ENCODE measurements at places on chromosomes 1 and 21.

- DNase-seq, result no peak
These were observed 9.5 kb downstream of the COLGALT2 start for GRCh38 chr1:184027826-184028695.

DNA sequence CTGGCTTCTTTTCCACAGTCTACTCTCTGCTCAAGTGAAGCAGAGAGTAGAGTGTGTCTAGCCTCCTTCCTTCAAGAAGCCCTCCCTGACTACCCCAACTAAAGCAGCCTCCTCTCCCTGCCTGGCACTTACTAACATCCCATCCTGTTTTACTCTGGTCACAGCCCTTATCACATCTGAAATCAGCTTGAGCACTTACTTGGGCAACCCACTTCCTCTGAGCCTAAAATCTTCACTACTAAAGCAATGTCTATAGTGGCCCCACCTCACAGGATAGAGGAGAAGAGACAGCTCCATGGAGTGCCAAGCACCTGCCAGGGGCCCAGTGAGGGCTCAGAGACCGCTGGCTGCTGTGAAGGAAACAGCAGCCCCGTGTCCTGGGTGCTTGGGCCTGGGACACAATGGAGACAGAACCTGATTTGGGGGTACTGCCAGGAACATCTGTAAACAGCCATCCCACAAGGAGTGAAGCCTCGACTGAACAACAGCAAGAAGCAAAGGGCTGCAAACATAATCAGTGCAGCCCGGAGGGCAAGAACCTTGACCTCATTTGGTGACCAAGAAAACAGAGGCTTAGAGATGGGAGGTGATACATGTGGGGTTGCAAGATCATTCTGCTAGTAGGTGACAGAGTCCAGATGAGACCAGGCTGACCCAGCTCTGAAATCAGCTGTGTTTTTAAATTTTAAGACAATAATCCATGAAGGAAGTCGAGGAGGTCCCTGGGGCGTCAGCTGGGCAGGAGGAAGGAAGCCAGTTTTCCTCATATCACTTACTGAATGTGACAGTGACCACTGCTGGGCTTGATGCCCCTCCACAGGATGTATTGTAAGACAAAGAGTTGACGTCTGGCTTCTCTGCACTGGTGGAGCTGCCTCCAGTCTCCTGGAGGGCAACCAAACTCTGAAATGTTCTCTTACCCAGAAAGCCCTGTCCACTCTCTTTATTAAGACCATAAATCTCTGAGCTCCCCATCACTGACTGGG lies 710.6 kb downstream of the MATN1 start:
- DNase-seq, result no peak

- no peak for DNase-seq
These were observed 9.5 kb upstream of the DEPDC1 start for GRCh38 chr1:68506386-68506785.

- DNase-seq, result no peak
These were observed 54.8 kb upstream of the CNTN2 start for GRCh38 chr1:204988196-204988595.

DNA sequence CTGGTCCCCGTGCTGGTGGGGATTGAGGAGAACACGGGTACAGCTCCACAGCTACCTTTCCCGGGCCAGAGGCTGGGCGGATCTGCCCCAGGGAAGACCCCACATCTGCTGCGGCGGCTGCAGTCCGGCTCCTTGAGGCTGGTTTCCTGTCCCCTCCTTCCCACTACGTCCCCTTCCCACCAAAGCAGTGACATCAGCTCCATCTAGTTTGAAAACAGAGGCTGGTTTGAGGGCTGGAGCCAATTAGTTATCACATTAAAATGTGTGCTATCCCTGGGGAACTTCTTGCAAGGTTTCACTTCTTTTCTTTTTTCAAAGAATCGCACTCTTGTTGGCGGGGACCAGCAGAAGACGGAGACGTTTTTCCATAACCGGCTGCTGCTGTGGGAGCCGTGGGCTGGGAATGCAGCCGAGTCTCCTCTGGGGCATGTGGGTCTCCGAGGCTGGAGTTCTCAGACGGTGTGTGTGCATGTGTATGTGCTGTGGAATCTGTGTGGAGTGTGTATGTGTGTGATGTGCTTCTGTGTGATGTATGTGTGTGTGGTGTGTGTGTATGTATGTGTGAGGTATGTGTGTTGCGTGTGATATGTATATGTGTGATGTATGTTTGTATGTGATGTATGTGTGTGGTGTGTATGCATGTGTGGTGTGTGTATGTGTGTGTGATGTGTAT lies 8.9 kb upstream of the PCBP3 start:
- DNase-seq, result no peak

DNA sequence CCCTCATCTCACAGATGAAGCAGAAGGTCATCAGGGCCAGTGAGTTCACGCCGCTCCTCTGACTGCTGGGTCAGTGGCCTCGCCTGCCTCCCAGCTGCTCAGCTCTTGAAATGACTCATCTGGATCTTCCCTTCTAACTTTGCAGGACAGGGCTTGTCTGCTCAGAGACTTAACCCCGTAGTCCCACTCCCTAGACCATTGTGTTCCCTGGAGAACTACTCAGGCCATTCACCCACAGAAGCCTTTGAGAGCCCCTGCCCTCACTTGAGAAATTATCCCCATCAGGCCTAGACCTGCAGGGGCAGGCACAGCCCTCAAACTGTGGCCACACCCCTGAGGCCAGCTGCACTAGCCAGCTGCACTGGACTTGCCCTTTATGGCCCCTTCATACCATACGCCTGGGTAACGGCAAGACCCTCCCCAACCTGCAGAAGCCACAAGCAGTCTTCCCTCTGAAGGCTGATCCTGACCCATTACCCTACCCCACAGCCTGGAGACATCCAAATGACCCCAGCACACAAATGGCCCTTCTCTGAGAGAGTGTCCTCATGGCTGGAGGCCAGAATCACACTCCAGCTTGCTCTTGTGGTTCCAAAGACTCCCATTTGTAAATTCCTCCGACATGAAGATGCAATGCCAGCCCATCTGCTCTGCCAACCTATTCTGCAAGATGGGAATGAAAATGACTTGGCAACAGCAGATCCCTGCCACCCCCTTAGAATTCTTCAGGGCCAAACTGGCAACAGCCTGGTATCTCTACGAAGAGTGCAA lies 33.2 kb downstream of the RCSD1 start:
- no peak for DNase-seq

- no peak for DNase-seq
These were observed at the start of gene PTPN7 for GRCh38 chr1:202160377-202160940. PTPN7 (minus strand) TSS chr1:202160602; CDS start chr1:202159402, 1,200 bp downstream.

GRCh38 chr1:205632669-205633169 lies 908 bp upstream of the ELK4 start:
- DNase-seq, result no peak

GRCh38 chr21:37667380-37667779 lies 248.9 kb downstream of the KCNJ6 start:
- no peak for DNase-seq

- DNase-seq, result peak; percentile 80
These were observed 20.6 kb downstream of the PYHIN1 start for GRCh38 chr1:158951956-158952355.

GRCh38 chr1:68173936-68174737 lies 58.2 kb downstream of the WLS start:
- DNase-seq, result peak; percentile 54

DNA sequence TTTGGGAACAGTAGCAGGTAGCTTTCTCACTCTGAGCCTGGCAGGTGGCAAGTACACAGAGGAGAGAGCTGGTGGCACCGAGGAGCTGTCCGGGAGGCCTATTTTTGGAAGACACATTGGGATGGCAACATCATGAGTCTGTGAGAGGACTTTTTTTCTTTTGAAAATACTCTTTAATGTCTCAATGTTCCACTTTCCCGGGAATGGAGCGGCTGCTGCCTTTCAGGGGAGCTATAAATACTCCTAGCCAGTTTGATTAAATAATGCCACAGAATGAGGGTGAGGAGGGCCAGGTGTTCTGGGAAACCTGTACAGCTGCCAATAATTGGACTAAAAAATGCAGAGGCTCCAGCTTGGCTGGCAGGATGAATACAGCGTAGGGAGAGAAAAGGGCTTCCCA lies 93.3 kb upstream of the COG2 start:
- DNase-seq, result peak; percentile 93

DNA sequence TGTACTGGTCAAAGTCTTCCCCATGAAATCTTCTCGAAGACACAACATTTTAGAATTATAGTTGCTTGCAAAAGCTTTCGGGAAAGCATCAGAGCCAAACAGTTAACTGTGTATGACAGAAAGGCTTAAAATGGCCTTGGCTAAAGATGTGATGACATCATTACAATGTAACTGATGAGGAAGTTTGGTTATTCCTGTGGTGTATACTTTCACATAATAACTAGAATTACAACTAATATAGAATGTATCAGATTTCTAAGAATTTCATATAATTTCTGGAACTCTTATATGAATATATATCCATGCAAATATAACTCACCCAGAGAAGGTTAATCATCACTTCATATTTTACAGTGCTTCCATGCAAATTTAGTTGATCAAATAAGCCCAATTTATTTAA lies 8.4 kb downstream of the TP73 start:
- DNase-seq, result no peak

DNA sequence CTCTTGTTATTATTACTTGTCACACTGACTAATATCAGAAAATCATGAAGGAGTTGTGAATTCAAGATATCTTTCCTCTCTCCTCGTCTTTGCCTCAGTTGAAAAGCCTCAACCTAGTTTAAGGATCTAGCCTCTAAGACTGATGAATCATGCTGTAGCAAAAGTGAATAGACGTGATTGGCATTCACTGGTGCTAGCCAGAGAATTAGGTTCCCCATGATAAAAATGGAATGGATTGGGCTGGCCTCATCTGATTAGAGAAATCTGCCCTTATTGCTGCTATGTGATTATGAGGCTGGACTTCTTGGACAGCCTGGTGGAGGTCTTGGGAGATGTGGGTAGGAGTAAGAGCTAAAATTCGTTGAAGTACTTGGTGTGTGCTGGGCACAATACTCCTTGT lies 208.2 kb downstream of the BACH1 start:
- DNase-seq, result no peak

DNA sequence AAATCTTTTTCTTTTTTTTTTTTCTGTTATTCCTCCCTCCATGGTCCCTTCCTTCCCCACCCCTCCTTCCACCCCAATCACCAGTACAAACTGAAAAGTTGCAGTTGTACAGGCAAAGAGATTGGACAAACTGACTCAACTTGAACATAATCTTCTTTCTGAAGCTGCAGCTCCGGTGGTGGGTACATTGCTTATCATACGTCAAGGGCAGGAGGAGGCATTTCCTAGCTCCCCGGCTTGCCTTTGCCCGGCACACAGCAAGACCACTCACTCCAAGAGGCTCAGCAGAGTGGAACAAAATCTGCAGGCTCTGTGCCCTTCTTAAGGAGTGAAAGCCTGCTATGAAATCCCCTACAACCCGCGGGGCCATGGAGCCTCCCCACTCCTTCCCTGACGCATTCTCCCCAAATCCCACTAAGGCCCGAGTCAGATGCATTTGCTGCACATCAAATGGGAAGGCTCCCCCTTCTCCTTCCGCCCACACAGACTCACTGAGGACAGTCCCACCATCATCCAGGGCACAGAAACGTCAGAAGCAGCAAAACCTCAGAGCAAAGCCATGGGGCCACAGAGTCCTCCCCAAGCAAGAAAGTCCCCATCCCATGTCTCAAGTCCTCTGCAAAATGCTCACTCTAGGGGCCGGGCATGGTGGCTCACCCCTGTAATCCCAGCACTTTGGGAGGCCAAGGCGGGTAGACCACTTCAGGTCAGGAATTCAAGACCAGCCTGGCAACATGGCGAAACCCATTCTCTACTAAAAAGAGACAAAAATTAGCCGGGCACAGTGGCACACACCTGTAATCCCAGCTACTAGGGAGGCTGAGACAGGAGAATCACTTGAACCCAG lies 45.9 kb downstream of the SYF2 start:
- no peak for DNase-seq

- DNase-seq, result no peak
These were observed 121.7 kb downstream of the SMYD2 start for GRCh38 chr1:214402613-214403083.

GRCh38 chr1:7581754-7582459 lies 189.2 kb upstream of the VAMP3 start:
- no peak for DNase-seq

DNA sequence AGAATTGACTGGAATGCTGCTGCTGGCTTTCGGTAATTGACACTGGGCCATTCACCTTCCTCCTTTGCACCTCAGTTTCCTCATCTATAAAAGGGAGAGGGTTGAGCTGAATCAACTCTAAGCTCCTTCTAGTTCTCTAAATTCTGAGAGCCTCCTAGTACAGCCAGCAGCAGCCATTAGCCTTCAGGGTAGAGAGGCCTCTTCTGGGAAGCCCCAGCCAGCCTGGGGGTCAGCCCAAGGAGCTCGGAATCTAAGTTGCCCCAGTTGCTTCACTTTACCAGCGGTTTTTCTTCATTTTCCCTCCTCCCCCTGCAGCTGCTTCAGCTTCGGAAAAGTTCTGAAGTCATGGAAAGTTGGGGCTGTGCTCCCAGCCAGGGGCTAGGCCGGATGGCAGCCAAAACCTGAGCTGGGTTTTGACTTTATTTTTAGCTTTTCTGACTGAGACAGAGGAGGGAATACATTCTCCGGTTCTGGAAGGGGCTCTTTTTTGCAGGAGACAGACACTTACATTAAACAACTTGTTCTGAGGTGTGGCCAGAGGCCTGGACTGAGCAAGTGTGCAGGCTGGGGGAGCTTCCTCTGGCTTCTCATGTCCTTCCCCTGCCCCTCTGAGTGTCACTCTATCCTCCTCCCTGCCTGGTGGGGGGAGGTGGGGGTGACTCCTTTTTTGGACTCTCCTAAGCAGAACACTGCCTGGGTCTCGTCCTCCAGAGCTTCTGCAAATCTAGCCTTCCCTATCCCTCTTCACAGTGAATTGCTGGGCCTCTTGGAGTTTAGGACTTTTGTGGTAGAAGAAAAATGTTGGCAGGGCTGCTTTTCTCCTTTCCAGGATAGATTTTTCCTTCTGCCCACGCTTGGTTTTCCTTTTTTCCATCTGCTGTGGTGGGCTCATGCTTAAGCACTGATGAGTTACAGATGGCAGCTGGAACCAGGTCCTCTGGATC lies 14.4 kb downstream of the LMNA start:
- no peak for DNase-seq

- no peak for DNase-seq
These were observed 173.9 kb downstream of the RWDD3 start for GRCh38 chr1:95407886-95408291.

- DNase-seq, result no peak
These were observed 109.6 kb downstream of the AKT3 start for GRCh38 chr1:243740255-243740999.

- DNase-seq, result peak; percentile 62
These were observed 242.3 kb downstream of the LMX1A start for GRCh38 chr1:165114022-165114888.

GRCh38 chr1:54077359-54077758 lies 24.0 kb downstream of the TCEANC2 start:
- DNase-seq, result no peak

- no peak for DNase-seq
These were observed 209.2 kb downstream of the ZNF326 start for GRCh38 chr1:90204023-90204590.

GRCh38 chr1:214673576-214673975 lies 70.6 kb downstream of the CENPF start:
- DNase-seq, result peak; percentile 19

DNA sequence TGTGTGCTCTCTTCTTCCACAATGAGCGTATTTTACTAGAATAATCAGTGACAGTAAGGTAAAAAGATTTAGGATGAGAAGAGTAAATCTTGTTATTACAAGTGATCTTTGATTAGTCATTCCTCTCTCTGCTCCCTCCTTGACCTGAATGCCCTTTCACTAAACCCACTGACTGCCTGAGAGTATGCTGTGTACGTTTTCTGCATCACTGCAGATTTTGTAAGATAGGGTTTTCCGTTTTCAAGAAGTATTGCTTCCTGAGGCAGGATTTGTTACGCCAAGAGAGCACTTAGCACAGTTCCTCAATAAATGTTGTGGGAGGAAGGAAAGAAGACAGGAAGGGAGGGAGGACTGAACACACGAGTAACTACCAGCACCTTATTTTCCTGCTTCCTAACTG lies 7.7 kb upstream of the LAMB3 start:
- no peak for DNase-seq

Measured in NCI-H1105 treated with DMSO at 0.1 percent for 48 hours (cell line).